GM12864 (cell line): ENCODE measurements at places on chromosomes 11 and 22.

- DNase-seq = peak; percentile 26
Observed at GRCh38 chr11:1854132-1854948, 1.5 kb downstream of the LSP1 start.

DNA sequence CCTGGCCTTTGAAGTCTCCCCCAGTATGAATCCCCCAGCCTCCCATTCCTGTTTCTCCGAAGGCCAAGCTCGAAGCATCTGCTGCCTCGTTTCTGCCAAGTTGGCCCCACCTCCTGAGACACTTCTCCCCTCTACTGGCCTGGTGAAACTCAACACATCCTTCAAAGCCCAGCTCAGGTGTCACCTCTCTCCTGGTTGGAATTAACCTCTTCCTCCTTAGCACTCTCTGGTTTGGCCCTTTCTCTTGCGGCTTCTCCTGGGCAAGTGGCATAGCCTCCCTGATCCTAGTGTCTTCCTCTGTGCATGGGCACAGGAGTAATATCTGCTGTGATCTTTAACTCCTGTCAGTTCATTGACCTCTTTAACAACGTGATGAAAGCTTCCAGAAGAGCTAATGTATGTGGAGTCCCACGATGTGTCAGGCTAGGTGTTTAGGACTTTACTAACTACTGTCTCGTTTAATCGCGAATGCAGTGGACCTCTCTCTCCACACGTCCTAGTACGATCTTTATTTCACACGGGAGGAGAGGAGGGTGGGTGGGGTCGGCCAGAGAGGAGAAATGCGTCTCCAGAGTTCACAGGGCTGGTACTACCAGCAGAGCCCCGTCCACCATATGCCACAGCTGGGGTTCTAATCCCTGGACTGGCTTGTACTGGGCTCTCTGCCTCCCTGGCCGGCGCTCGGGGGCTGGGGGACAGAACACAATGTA lies 826 bp upstream of the PTPRJ start:
- no peak for DNase-seq

DNA sequence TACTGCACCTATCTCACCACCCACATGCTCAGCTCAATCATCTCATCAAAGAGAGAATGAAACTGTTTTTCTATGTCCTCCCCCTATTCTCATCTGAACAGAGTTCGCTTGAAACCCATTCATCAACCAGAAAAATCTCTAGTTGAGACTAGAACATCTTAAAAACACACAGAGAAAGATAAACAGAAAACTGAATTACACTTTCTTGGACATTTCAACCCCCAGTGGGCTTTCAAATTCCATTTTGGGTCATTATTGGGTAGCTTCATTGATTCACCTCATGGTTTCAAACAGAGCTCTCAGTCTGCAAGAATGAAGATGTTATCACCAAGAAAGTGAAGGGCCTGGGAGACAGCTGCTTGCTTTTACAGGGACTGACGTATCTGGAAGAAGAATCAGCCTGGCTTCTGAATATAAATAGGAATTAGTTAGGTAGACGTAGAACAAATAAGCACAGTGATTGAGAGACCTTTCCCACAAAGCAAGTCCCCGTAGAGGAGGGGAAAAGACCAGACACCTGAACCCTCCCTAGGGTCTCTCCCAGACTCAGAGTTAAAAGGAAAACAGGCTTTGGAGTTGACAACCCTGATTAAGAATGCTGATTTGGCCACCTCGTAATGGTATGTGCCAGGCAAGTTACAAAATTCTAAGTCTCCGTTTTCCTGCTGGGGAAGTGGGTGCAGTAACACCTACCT lies 155.7 kb downstream of the BBOX1 start:
- DNase-seq = no peak

- DNase-seq = no peak
Observed at GRCh38 chr11:68582416-68583040, 101.8 kb upstream of the GAL start.

DNA sequence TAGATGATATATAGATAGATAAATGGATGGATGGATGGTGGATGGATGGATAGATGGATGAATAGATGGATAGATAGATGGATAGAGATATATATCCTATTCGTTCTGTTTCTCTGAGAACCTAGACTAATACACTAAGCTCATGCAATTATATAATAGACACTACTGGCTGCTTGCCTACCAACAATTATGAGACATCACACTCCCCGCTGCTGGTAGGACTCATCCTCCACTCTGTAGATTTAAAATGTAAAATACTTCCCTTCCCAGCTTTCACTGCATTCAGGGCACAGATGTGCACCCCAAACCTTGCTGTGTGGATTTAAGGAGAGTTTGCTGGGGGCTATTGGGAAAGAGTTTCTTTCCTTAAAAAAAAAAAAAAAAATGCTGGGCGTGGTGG lies 28.3 kb upstream of the RCN1 start:
- no peak for DNase-seq

DNA sequence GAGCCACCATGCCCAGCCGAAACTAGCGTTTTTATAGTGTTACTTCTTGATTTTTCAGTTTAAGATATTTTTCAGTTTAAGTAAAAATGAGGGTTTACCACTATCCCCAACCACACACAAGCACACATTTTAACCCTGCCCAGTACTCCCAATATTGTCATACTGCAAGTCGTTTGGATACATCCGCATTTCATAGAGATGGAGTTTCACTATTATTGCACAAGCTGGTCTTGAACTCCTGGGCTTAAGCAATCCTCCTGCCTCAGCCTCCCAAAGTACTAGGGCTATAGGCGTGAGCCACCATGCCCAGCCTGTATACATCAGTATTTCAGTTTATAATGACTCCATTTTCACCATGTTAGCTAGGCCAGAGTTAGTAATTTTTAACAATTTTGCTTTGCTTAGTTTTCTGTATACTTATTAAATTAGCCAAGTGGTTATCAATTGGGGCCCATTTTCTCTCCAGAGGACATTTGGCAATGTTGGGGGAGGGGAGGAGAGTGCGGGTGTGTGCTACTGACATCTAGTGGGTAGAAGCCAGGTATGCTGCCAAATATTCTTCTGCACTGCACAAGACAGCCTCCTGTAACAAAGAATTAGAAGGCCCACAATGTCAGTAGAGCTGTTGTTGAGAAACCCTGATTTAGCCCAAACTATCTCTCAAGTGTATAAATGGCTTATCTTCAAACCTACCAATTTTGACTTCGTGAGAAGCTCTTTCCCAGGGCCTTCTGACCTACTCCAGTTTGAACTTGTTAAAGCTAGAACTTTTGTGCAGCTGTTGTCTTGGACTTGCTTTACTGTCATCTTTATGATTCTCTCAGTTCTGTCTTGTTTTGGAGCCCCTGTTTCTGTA lies 7.3 kb downstream of the USP47 start:
- no peak for DNase-seq

DNA sequence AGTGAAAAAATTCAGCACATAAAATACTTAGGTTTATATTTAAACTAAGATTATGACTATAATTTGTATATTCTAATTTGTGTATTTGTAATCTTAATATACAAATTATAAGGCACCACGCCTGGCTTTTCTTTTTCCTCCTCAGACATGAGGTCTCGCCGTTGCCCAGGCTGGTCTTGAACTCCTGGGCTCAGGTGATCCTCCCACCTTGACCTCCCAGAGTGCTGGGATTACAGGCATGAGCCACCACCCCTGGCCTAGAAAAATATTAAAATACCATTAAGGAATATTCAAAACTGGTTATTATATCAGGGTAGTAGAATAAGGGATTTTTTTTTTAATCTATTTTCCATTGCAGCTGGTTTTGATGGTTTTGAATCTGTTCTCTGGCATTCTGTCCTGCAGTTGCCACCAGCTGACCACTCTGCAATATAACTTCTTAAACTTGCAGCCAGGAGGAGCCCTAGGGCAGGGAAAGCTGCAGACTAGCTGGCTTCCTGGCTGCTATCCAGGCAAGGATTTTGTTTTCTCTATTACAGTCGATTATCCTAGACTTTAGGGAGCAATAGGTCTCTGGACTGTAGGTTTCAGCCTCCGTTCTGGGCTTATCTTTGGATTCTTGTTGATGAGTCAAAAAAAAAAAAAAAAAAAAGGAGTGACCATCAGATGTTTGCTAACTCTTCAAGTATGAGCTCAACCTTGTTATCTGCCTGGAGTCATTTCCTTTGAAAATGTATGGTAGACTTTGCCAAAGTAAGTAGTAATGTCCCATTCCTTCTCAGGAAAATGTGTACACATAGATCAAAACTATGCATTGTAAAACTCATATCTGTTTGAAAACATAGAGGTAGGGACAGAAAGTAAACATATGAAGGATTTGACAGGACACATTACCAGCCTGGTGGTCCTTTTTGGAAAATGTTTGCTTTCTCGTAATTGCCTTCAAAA lies 13.2 kb downstream of the POLA2 start:
- no peak for DNase-seq

DNA sequence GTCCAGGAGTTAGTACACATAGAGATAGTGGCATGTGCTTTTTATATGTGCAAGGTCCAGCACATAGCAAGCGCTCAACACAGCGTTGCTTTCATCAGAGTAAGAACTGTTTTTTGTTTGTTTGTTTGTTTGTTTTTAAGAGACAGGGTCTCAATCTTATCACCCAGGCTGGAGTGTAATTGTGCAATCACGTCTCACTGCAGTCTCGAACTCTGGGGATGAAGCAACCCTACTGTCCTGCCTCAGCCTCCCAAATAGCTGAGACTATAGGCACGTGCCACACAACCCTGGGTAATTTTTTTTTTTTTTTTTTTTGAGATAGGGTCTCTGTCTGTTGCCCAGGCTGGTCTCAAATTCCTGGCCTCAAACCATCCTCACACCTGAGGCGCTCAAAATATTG lies 10.8 kb downstream of the TCN2 start:
- no peak for DNase-seq

DNA sequence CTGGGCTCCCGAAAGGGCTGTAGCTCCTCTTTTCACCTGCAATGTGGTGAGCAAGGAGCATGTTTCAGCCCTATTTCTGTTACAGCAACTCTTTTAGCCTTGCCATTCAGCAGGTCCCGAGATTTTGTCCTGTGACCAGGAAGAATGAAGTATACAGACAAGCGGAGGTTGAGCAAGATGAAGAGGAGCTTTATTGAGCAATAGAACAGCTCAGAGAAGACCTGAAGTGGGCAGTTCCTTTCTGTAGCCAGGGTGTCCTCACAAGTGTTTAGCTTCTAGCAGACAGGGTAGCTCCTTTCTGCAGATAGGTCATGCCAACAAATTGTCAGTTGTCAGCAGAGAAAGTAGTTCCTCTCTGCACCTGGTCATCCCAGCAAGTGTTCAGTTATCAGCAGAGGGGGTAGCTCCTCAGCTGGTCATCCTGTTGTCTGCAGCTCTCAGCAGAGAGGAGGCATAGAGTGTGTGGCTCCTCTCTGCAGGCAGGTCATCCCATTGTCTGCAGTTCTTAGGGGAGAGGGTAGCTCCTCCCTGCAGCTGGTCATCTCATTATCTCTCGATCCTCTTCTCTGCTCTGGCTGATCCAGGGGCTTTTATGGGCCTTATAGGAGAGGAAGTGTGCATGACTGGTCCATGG lies 5.4 kb upstream of the OR56A4 start:
- no peak for DNase-seq

GRCh38 chr11:65492637-65493366 lies 6.0 kb upstream of the MALAT1 start:
- no peak for DNase-seq

DNA sequence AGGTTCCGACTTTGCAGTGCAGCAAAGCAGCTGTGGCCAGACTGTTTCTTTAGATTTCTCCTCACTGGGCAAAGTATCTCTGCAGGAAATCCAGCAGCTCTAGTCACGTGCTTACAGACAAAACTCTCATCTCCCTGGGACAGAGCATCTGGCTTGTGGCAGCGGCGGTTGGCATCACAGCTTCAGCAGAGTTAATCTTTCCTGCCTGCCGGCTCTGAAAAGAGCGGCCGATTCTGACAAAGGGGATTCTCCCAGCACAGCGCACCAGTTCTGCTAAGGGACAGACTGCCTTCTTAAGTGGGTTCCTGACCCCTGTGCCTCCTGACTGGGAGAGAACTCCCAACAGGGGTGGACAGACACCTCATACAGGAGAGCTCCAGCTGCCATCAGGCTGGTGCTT lies 1357.3 kb upstream of the TENM4 start:
- no peak for DNase-seq

DNA sequence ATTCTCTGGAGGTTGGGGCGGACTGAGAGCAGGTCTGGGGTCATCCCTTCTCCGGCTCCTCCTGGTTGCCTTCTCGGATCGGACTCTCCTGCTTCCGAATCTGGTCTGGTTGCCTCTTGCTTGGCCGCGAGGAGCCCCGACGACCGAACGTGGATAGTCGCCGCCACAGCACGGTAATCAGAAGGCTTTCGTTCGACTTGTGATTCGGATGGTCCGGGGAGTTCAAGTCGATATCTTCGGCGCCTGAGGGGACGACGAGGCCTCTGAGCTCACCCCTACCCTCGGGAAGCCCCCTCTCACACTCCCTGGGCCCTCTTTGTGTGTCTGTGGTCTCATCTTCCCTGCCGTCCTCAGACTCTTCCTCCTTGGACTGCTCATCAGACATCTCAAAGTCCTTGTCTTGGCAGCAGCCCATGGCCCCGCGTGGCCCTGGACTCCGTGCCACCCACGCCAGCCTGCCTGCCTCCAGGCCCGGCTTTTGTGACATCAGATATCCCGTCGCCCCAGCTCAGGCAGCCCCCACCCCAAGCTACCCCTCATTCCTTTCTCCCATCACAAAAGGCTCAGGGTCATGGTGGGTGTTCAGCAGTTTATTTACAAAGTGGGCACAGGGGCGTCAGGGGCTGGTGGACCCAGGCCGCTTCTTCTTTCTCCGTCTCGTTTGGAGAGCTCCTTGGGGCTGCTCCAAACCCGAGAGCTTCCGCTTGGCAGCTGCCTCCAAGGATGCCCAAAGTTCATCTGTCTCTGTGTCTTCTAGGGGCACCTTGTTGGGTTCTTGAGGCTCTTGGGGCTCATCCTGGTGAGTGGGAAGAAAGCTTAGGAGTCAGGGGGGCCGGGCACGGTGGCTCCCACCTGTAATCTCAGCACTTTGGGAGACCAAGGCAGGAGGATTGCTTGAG lies at the start of gene TEX54:
Gene TEX54 (minus strand): TSS at position 506 of the 899 bp plus-strand sequence.
- no peak for DNase-seq

GRCh38 chr11:47003180-47003877 lies 66.8 kb downstream of the CSTPP1 start:
- no peak for DNase-seq

DNA sequence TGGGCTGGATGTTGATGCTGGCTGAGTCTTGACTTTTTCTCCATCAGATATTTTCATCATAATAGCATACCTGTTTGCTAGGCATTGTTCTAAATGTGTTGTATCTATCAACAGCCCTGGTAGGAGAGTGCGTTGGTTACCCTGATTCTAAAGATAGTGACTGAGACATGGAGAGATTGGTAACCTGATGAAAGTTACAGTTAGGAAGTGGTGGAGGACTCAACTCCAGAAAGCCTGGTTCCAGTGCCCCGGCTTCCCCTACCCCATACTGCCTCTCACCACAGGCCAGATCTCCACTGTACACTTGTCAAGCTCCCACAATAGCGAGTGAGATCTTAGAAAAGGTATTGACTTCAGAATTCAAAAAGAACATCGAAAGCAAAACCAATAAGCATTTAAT lies 22.8 kb upstream of the RELT start:
- DNase-seq = no peak

- DNase-seq = no peak
Observed at GRCh38 chr11:128283451-128283850, 303.9 kb downstream of the ETS1 start.

DNA sequence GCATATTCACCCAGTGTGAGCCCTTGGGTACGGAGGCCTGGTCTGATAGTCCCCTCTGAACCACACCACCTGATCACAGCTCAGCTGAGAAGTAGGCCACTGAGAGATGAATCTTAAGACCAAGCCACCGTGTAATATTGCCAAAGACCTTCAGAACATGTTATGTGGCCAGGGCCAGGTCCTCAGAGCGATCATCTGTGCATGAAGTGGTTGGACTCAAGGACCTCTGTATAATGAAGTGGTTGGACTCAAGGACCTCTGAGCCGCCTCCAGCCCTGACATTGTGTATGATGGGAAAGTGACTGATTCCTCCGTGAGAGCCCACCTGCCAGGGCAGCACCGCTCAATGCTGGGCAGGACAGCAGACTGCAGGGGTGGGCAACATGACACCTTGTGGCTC lies 70.2 kb downstream of the TP53I11 start:
- no peak for DNase-seq
